M059J (cell line): ENCODE measurements at places on chromosomes 1 and 21. TPM values are rescaled to one million over a fixed set of nuclear protein-coding genes. Genes with fewer than 3 reads are reported as not detected.

DNA sequence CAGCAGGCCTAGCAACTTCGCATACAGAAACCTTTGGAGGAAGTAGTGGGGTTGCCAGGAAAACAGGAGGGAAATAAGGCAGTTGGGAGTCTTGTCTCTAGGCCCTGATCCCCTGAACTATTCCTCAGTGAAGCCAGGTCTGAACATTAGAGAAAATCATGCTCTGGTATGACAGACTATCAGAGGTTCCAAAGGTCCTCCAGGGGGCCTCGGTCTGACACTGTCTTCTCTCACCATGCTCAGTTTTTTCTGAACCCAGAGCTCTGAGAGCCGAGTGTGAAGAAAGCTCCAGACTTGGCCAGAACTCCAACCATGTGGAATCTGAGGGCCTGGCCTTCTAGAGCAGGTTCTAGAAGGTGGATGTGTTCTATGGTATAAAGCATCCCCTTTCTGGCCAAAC, 4.0 kb downstream of the TOMM40L start:
- DNase-seq, result no peak

DNA sequence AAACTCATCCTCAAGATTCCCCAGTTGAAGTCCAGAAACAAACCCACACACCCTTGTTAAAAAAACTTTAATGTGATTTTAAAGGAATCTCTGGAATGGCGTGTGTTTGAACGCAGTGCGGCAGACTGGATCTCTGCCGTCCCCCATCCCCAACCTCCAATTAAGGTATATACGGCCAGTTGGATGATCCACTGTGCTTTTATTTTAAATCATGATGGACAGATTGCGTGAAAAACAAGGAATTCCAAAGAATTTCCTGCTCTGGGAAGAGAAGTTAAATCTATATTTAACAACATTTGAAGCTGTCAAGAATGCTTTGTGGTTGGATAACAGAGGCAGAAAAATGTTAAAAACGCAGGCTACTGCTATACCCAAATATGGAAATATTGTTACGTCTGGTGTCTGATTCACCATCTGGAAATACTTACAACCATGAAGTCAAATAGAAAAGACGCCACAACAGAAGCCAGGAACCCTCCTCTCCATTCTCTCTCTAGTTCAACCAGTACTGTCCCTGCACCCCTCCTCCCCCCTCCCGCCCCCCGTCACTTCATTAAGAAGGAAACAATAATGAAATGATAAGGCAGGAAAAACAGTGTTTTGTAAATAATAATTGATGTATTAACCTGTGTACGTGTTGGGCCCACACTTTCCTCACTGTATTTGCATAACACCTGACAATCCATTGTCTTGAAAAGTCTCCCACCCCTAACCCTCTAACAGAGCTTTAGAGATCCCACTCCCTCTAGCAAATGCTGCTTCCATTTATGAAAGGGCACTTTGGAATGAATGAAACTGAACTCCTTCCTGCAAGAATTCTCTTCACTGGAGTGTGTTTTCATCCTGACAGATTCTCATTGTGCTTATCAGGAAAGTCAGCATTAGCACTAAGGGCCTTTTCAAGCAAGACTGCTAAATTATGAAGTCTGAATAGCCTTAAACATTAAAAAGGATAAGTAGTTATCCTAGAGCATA, 2.0 kb upstream of the CCN1 start:
- peak; percentile 97 for DNase-seq

The GBP5 gene
- 4.8 and 11.4 TPM in 2 replicates for total RNA-seq

- peak; percentile 47 for DNase-seq
Observed at GRCh38 chr1:117097443-117097842, 24.1 kb downstream of the TRIM45 start.

The MAEL gene
- 0.20 and 0.52 TPM in 2 replicates for total RNA-seq

DNA sequence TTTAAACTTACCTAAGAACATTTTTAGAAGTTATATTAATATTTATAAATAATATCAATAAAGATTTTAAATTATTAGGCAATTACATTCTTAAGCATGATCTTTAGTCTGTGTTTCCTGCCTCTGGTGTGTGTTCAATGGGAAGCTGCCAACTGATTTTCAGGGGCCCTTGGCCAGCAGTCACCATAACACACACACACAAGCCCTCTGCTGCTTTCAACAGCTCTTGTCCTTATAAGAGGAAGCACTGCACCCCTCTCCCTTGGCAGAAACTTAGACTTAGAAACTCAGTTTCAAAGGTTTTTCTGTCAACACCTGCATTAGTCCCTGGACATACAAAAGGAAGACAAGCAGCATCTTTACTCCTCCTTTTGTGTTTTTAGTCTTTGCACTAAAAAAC, 81.4 kb downstream of the VAV3 start:
- DNase-seq, result no peak

DNA sequence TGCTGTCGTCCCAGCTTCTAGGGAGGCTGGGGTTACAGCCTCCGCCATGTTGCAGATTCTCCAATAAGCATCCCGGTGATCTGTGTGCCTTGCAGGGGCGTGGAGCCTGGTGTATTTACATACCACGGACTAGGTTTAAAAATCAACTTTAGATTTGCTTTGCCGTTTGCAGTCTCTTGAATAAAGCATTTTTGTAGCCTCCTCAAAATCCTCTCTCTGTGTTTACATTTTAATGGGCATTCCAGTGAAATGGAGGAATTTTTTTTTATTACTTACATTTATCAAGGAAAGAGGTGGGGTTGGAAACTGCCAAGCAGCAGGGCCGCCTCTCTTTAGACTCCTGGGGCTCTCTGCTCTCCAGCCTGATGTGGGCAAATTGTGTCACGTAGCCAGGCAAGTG, 437.5 kb upstream of the VAMP3 start:
- DNase-seq, result no peak

- DNase-seq, result peak; percentile 62
Observed at GRCh38 chr1:153945795-153946621, 510 bp downstream of the DENND4B start.

The LCE1F gene
- total RNA-seq, result not detected in 2 replicates

The MYCL gene
- 0.57 TPM in 1 of 2 replicates, not detected in the other for total RNA-seq

The HMGN1 gene
- total RNA-seq, result 501 and 579 TPM in 2 replicates

- DNase-seq, result no peak
Observed at GRCh38 chr1:247096958-247097357, 7.2 kb downstream of the ZNF669 start.

DNA sequence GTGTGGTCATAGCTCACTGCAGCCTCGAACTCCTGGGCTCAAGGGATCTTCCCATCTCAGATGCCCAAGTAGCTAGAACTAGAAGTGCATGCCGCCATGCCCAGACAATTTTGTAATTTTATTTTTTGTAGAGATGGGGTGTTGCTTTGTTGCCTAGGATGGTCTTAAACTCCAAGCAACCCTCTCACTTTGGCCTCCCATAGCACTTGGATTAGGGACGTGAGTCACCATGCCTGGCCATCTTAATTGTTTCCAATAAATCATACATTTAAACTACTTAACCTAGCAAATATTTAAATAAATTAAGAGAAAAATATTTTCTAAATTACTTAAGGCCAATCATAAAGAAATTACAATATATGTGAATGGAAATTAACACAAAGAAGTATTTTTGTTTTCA, 35.1 kb upstream of the ADGRL4 start:
- DNase-seq, result peak; percentile 50

- peak; percentile 56 for DNase-seq
Observed at GRCh38 chr1:162682013-162682419, 49.8 kb downstream of the DDR2 start.
